ENCODE measurements at places on chromosomes 5 and 9. TPM values are rescaled to one million over a fixed set of nuclear protein-coding genes. Genes with fewer than 3 reads are reported as not detected.

DNA sequence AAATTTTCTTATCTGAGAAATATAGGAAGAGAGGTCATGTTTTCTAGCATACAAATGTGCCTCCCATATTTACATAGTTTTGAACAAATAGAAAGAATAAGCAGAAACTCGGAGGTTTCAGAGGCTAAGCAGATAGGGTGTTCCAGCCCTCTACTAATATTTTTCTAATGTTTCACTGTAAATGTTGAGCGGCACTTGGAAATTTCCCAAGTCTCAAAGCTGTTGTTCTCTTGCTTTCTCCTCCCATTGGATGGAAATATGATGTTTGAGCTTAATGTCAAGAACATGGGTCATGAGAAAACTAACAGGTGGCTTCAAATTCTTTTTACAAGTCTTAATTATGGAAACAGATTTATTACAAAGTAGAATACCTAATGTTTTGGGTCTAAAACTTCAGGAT is 5.1 kb downstream of the SPINK1 start:
- H3K27ac ChIP-seq = no peak overlapping the region
- no peaks in the 10 kb centered on the region for H3K36me3 ChIP-seq
- H3K27me3 ChIP-seq = no peaks in the 10 kb centered on the region
- no peak overlapping the region for H3K4me3 ChIP-seq
- DNase-seq = no peak

GRCh38 chr9:89774858-89775370 is 170.1 kb downstream of the GADD45G start:
- H3K4me1 ChIP-seq = no peaks in the 10 kb centered on the region
- no peak overlapping the region for H3K4me3 ChIP-seq
- H3K27me3 ChIP-seq = no peaks in the 10 kb centered on the region
- no peak for DNase-seq

DNA sequence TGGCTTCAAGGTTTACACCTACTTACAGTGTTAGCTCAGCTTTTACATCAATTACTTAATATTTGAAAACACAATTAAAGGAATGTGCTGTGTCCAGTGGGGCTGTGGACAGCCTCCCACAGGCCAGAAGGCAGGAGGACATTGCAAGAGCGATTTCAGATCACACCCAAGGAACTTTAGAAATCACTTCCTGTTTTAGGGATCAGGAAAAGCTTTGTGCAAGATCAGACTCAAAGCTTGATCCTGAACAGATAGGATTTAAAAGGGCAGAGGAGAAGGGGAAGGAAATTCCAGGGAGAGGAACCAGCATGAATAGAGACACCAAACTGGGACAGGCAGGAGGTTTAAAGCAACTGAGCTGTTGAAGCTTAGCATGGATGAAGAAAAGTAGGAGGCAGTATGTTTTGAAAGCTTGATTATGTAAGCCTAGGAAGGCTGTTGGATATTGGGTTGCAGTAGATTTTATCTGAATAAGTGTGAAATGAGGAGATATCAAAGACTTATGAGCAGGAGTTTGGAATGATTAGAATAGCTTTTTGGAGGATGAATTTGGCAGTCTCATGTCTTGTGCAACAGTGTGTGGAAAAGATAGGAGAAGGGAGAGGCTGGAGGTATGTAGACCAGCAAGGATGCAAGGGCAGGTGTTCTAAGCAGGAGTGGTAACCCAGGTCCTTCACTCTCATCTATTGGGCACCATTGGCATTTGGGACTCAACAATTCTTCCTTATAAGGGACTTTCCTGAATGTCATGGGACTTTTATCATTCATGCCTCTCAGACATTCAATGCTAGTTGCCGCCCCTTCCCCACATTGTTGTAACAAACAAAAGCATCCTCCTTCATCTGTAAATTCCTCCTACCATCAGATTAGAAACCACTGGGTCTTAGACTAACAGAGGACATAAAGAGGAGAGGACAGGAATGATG is 123.5 kb downstream of the TARS1 start:
- no peaks in the 10 kb centered on the region for H3K36me3 ChIP-seq
- peaks cover 17% of the 10 kb centered on the region for H3K4me1 ChIP-seq
- no peaks in the 10 kb centered on the region for H3K27me3 ChIP-seq
- DNase-seq = no peak

DNA sequence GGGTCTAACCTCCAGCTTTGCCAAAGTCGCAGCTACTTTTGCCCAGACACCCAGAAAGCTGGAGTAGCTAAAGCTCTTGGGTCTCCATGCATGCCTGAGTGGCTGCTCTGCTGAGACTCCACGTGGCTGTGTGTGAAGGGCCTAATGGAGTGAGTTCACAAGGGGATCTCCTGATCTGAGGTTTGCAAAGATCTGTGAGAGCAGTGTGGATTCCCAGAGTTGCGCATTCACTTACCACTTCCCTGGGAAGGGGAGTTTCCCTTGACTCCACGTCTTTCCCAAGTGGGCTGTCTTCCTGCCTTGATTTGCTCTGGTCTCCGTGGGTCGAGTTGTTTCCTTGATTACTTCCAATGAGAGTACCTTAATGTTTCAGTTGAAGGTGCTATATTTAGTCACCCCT is 17.6 kb upstream of the CDKN2B start:
- H3K36me3 ChIP-seq = no peaks in the 10 kb centered on the region
- H3K27me3 ChIP-seq = no peaks in the 10 kb centered on the region
- no peaks in the 10 kb centered on the region for H3K4me1 ChIP-seq
- no peak overlapping the region for H3K4me3 ChIP-seq
- no peak overlapping the region for H3K27ac ChIP-seq

DNA sequence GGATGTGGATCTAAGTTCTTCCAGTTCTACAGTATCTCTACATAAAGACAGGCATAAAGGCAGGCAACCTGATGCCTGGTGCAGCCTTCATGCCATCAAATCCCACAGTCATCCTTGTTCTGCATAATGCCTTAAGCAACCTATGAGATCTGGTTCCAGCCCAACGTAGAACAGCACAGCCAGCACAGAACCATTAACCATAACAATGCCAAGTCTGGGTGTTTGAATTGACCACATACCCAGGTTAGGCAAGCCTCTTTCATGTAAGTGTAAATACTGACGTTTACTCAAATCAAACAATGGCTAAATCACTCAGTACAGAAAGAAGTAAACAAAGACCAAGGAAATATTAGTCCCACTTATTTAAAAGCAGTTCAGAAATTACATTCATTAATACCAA is 195.0 kb downstream of the ADAMTSL1 start:
- no peaks in the 10 kb centered on the region for H3K27me3 ChIP-seq
- no peak overlapping the region for H3K27ac ChIP-seq
- no peaks in the 10 kb centered on the region for H3K4me1 ChIP-seq
- H3K36me3 ChIP-seq = no peaks in the 10 kb centered on the region
- no peak for DNase-seq
- no peak overlapping the region for H3K4me3 ChIP-seq

DNA sequence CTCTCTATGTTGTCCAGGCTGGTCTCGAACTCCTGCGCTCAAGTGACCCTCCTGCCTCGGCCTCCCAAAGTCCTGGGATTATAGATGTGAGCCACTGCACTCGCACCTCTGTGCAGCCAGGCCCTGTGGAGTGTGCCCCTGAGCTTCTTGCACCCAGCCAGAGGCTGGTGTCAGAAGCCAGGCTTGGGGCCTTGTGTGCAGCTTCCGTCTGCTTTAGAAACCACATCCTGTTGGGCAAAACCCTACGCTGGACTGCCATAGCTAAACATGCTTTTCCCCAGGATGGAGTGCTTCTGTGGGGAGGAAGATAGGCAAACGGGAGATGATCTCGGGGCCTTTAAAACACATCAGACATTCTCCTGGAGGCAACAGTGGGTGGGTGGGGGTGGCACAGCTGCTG is 40.1 kb downstream of the PRRT1B start:
- no peak overlapping the region for H3K4me3 ChIP-seq
- H3K4me1 ChIP-seq = no peaks in the 10 kb centered on the region
- H3K27me3 ChIP-seq = no peaks in the 10 kb centered on the region
- no peak for DNase-seq
- no peak overlapping the region for H3K27ac ChIP-seq
- H3K36me3 ChIP-seq = peaks cover 4% of the 10 kb centered on the region

GRCh38 chr5:168334695-168335094 is 43.2 kb downstream of the WWC1 start:
- no peak overlapping the region for H3K4me3 ChIP-seq
- no peak for DNase-seq
- no peak overlapping the region for H3K27ac ChIP-seq

DNA sequence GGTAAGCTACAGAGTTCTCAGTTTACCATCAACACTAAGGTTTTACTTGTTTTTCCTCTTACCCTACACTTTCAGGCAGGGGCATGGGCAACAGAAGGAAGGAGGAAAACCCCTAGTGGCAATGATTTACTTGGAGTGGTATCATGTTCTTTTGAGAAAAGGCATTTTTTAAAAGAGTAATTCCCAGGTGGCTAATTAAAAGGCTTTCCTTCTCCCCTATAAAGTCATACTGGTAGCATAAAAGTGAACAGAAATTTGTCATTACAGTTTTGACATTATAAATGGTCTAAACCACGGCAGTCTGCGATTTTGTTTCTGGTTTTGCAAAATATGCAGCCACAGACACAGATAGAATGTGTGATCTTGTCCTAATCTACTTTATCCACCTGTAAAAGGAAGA is 30.9 kb upstream of the OR2K2 start:
- DNase-seq = no peak
- no peaks in the 10 kb centered on the region for H3K27me3 ChIP-seq
- no peak overlapping the region for H3K4me3 ChIP-seq

- H3K36me3 ChIP-seq = no peaks in the 10 kb centered on the region
- no peaks in the 10 kb centered on the region for H3K27me3 ChIP-seq
- H3K4me1 ChIP-seq = no peaks in the 10 kb centered on the region
- H3K27ac ChIP-seq = no peak overlapping the region
Measured at GRCh38 chr5:11075035-11075805, 314.2 kb upstream of the DAP start.

GRCh38 chr5:172943906-172944305 is 15.3 kb upstream of the RPL26L1 start:
- H3K27ac ChIP-seq = no peak overlapping the region
- DNase-seq = no peak
- H3K27me3 ChIP-seq = no peaks in the 10 kb centered on the region
- peaks cover 9% of the 10 kb centered on the region for H3K36me3 ChIP-seq
- no peak overlapping the region for H3K4me3 ChIP-seq

DNA sequence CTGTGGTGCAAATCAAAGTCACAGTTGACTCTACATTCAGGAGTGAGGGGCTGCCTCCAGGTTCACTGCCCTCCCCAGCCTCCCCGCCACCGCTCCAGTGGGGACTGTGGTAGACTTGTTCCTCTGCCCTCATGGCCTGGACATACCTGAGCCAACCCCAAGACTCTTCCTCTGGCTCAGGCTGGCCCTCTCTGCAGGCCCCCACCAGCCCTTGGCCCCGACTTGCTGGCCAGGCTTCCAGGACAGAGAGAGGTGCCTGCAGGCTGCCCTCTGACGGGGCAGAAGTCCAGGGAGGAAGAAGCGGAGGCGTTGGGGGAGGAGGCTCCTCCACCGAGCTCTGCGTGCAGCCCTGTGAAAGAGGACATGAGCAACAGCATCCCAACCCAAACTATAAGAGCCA is 2.8 kb upstream of the SARDH start:
- DNase-seq = no peak
- no peaks in the 10 kb centered on the region for H3K27me3 ChIP-seq

- no peaks in the 10 kb centered on the region for H3K27me3 ChIP-seq
- no peak overlapping the region for H3K4me3 ChIP-seq
- H3K27ac ChIP-seq = no peak overlapping the region
Measured at GRCh38 chr5:128925973-128926372, 39.3 kb upstream of the SLC27A6 start.

DNA sequence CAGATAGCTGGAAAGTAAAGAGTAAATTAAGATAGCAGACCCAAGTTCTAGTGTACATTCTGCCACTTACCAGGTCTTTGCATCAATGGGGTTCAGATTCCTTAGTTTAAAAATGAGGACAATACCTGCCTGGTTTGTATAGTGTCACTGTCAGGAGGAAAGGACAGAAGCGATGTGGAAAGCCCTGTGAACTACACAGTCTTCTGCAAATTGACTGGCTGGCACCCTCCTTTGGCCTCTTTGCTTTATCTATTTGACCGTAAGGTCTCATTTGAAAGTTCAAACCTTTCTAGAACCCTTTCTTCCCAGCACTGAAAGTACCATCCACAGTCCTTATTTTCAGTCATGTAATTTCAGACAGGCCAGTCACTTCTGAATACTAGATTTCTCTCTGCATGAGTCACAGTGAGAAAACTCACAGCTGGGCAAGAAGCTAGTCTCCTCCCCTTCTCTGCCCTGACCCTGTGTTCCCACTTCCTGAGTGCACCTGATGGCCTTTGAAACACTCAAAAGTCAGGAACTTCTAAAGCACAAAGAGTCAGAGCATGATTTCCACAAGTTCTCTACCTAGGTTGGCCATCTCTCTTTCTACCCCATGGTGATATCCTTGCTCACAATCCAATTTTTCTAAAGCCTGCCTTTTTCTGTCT is 91.3 kb upstream of the RASEF start:
- peaks cover 17% of the 10 kb centered on the region for H3K4me1 ChIP-seq
- peak; percentile 20 for DNase-seq
- no peak overlapping the region for H3K4me3 ChIP-seq
- peak overlapping the region; percentile 67 for H3K27ac ChIP-seq

GRCh38 chr5:137329586-137330296 is 169.4 kb downstream of the SPOCK1 start:
- no peak overlapping the region for H3K4me3 ChIP-seq
- H3K27ac ChIP-seq = no peak overlapping the region
- no peaks in the 10 kb centered on the region for H3K27me3 ChIP-seq
- H3K4me1 ChIP-seq = no peaks in the 10 kb centered on the region

- H3K4me1 ChIP-seq = peaks cover 5% of the 10 kb centered on the region
- no peak overlapping the region for H3K27ac ChIP-seq
- no peaks in the 10 kb centered on the region for H3K27me3 ChIP-seq
- no peaks in the 10 kb centered on the region for H3K36me3 ChIP-seq
- no peak for DNase-seq
- H3K4me3 ChIP-seq = no peak overlapping the region
Measured at GRCh38 chr9:120450916-120451315, 129.1 kb downstream of the CDK5RAP2 start.

DNA sequence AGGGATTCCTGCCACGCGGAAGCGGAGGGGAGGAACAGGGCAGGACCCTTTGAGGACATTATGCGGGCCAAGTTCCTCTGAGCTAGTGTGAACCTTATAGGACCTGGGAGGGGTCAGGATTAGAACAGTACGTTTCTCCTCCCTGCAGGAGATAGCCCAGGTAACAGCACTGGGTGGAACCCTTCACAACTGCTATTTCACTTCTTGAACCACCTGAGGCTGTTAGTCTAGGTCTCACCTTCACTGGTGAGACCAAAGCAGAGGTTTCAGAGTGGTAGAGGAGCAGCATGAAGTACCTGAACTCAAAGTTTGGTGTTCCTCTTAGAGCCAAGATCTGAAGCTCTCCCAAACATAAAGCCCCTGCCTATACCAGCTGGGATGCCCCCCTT is 832 bp downstream of the EIF4EBP3 start:
- no peaks in the 10 kb centered on the region for H3K27me3 ChIP-seq
- H3K27ac ChIP-seq = peak overlapping the region; percentile 100
- peak overlapping the region; percentile 54 for H3K4me3 ChIP-seq
- no peaks in the 10 kb centered on the region for H3K36me3 ChIP-seq
- DNase-seq = peak; percentile 85

The CNTLN gene
- total RNA-seq = 1.7 TPM

The SMU1 gene
- total RNA-seq = 14.2 TPM

The GZMA gene
- total RNA-seq = not detected

The HARS2 gene
- total RNA-seq = 25.2 TPM

The SLC6A7 gene
- total RNA-seq = 0.07 TPM

The MSMP gene
- total RNA-seq = not detected

The SLC6A19 gene
- total RNA-seq = not detected

Data from gastrocnemius medialis (tissue), 4 donors.